ENCODE measurements at places on chromosomes 1 and 21. TPM values are rescaled to one million over a fixed set of nuclear protein-coding genes. Genes with fewer than 3 reads are reported as not detected.

The NR0B2 gene
- total RNA-seq = not detected

The CLDN8 gene
- not detected for total RNA-seq

The COL18A1 gene
- 7.5 TPM for total RNA-seq

The PRKAA2 gene
- not detected for total RNA-seq

The OR2W3 gene
- not detected for total RNA-seq

The HAO2 gene
- total RNA-seq = not detected

The LCE3D gene
- total RNA-seq = not detected

The KDF1 gene
- total RNA-seq = 1.1 TPM

The SLAMF6 gene
- 41.6 TPM for total RNA-seq

The C1orf185 gene
- not detected for total RNA-seq

The TMPRSS15 gene
- total RNA-seq = not detected

The VSIG8 gene
- total RNA-seq = not detected

The OLIG2 gene
- total RNA-seq = not detected

The SPATA21 gene
- not detected for total RNA-seq

The ZBTB7B gene
- 141 TPM for total RNA-seq

The SPRR2F gene
- total RNA-seq = not detected

The FAM72A gene
- 40.6 TPM for total RNA-seq

The TEKT2 gene
- total RNA-seq = 0.17 TPM

The KRTAP10-6 gene
- total RNA-seq = not detected

The PADI3 gene
- not detected for total RNA-seq

The PRR9 gene
- not detected for total RNA-seq

The RGL1 gene
- total RNA-seq = 1.7 TPM

The TMEM54 gene
- total RNA-seq = 1.4 TPM

The KCNJ6 gene
- not detected for total RNA-seq

The ITLN2 gene
- total RNA-seq = not detected

The CHAF1B gene
- total RNA-seq = 35.1 TPM

The KRTAP7-1 gene
- total RNA-seq = not detected

The OR2L13 gene
- total RNA-seq = 0.14 TPM

The MYOG gene
- not detected for total RNA-seq

The EDN2 gene
- not detected for total RNA-seq

The MPL gene
- total RNA-seq = not detected

The CTPS1 gene
- total RNA-seq = 49.6 TPM

The RNU1-2 gene
- total RNA-seq = 1,278 TPM
